Stimulated activated CD4-positive, alpha-beta T cell treated with anti-CD3 and anti-CD28 coated beads, TNF-alpha, amount 100 ng/mL, for 48 hours (primary cell): ENCODE measurements at places on chromosomes 5 and 9.

- DNase-seq, result no peak
Observed at GRCh38 chr5:172624083-172624995, 16.7 kb upstream of the NEURL1B start.

GRCh38 chr5:10489810-10490426 is 48.2 kb downstream of the ROPN1L start:
- no peak for DNase-seq

- DNase-seq, result no peak
Observed at GRCh38 chr5:89213573-89213972, 330.6 kb upstream of the MEF2C start.

DNA sequence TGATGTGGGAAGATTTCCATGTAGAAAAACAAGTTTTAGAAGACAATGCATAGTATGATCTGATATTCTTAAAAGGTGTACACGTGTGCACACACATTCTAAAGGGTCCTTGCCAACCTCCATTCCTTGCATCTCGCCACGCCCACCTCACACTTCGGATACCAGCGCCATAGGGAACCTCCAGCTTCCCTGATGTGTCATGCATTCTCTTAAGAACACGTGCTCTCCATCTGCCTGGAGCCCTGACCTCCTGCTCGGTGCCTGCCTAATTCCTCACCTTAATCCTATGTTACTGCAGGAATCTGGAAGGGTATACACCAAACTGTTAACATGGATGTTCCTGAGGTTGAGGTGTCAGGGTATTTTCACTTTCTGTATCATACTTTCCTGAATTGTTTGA is 63.1 kb downstream of the PTCD2 start:
- DNase-seq, result no peak

- no peak for DNase-seq
Observed at GRCh38 chr5:52690236-52690768, 97.4 kb upstream of the ITGA1 start.

DNA sequence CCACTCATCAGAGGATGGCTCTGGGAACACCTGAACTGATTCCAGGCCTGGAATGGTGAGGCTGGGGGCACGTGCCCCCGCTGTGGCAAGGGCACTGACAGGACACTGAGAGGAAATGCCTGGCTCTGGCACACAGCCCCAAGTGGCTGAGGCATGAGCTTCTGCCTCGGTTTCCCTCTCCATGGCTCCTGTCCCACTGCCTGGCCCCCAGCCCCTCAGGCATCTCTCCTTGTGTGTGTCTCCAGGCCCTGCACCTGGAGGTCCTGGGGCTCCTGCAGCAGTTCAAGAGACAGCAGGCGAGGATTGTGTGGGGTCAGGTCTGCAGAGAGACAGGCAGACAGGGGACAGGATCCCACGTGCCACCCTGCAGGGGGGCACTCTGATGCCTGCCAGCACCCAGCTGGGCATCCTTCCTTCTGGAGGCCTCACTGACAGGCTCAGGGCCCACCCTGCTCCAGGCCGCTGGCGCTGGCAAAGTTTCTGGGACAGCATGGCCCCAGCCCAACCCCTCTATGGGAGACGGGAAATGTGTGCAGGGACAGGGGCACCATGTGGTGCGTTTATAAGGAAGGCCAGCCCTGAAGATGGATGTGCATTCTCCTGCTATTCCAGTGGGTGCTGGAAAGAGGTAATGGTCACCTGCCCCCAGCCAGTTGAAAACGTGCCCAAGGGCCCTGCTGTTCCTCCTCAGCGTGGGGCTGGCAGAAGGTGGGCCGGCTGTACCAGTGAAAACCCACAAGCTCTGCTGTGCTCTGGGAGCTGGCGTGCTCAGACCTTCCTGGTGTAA is 66.0 kb downstream of the RASGEF1C start:
- no peak for DNase-seq

DNA sequence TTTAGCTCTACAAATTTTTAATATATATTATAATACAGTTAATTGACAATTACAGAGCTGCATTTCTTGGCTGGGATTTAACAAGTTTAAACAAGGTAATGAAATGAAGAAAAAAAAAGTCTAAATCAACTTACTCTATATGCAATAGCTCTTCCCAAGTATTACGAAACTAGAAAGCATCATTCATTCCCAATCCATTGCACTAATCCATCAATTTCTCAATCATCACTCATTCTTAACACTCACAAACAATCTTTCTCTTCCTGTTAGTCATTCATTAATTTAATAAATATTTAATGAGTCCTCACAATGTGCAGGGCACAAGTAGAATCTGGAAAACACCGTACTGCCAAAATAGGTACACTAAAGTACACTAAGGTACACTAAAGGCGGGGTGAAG is 42.9 kb upstream of the APBA1 start:
- DNase-seq, result no peak

DNA sequence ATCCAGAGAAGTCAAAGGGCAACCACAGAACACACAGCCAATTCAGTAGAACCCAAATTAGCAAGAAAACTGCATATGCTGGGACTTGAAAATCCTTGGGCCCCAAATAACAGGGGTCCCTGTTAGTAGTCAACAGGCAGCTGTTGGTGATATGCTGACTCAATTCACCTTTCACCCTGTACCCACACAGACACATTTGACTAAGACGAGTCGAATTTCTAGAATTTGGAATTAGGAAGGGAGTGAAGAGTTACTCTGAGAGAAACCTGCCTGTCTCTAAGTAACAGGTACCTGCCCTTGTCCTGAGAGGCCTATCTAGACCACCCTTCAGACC is 821 bp upstream of the VCP start:
- no peak for DNase-seq

- DNase-seq, result no peak
Observed at GRCh38 chr9:69443178-69443577, 118.2 kb downstream of the ENTREP1 start.

GRCh38 chr5:101260857-101261256 is 357.8 kb upstream of the ST8SIA4 start:
- DNase-seq, result no peak

DNA sequence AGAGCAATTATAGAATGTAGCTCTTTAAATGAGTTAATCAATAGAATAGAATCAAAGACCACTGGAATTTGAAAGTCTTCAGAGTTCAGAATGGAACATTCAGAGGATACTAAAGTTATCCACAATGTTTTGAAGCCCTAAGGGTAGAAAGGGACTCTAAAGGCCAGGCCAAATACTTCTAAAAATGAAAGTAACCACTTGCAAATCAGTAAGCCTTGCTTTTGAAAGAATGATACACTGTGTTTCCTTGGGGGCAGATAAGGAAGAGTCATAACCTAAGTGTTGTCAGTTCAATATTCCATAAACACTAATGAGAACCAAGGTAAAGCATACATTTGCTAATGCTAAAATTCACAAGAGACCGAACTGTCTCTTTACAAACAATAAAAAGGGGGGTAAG is 813.5 kb downstream of the PTPRD start:
- no peak for DNase-seq

- DNase-seq, result no peak
Observed at GRCh38 chr5:144276034-144276822, 105.6 kb downstream of the KCTD16 start.

DNA sequence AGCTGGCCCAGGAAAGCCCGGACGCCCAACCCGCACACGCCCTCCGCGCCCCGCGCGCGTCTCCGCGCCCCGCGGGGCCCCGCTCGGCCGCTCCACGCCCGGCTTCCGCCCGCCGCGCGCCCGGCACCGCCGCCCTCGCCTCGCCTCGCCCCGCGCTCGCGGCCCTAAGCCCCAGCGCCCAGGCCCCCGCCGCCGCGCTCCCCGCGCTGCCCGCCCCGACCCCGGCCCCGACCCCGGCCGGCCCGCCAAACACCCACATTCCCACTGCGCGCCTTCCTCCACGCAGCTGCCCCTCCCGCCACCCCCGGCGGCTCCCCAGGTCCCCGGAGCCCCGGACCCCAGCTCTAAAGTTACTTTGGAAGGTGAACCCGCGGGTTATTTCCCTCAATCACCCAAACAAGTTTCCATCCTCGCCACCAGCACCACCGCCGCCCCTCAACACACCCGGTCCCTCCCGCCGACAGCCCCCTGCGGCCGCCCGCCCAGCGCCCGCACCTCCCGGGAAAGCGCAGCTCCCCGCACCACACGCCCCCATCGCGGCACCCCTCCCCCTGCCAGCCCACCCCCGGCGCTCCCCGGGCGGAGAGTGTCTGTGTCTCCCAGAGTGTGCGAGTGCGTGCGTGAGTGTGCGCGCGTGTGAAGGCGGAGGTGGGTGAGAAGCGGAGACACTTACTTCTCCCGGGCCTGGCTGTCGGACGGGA is 439 bp downstream of the SSBP2 start:
- no peak for DNase-seq

GRCh38 chr9:19162026-19162366 is 34.7 kb upstream of the PLIN2 start:
- DNase-seq, result no peak

DNA sequence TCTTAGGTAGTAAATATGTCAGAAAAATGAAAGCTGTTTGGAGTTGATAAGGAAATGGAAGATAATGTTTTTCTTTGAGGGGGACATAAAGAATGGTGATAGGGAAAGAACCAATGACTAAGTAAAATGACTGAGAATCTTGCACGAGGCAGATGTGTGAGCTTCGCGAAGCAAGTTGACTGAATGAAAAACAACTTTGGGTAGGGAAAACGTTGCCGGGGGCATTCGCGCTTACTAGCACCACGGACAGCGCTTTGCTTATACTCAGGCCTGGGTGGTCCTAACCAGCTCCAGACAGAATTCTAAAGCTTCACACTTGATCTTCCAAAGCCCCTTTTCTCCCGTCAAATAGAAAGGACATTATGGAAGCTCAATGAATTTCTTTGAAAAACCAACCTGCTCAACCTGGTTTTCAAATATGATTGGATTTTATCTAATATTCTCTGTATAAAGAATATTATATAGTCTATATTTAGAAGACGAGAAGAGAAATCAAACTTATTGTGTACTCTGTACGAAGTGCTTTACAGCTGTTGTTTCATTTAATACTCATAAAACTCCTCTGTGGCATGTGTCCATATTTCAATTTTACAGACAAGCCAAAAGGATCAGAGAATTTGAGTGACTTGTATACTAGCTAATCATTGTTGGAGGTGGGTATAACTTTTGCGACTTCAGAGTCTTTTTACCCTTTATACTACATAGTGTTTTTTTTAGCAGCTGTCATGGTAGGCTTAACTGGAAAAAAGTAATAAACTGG is 1.9 kb upstream of the CDKN2B start:
- no peak for DNase-seq

GRCh38 chr5:72474046-72474500 is 33.1 kb downstream of the ZNF366 start:
- no peak for DNase-seq

GRCh38 chr9:136312436-136312835 is 8.5 kb upstream of the CCDC187 start:
- no peak for DNase-seq

DNA sequence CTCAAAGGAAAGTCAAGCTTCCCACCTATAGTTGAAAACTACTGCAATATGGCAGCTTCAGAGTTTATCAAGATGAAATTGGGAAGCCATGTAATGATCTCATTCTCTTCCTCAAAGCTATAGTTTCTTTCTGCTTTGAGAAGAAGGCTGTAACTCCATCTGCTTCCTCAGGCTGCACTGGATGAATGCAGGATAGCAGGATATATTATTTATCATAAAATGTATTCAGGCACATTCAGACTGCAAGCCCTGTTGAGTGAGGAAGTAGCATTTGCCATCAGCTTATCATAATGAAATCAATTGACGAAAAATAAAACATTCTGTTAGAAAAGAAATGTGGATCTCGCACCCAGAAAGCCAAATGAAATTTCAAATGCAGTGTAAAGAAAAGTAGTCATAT is 560 bp downstream of the ATP10B start:
- no peak for DNase-seq

DNA sequence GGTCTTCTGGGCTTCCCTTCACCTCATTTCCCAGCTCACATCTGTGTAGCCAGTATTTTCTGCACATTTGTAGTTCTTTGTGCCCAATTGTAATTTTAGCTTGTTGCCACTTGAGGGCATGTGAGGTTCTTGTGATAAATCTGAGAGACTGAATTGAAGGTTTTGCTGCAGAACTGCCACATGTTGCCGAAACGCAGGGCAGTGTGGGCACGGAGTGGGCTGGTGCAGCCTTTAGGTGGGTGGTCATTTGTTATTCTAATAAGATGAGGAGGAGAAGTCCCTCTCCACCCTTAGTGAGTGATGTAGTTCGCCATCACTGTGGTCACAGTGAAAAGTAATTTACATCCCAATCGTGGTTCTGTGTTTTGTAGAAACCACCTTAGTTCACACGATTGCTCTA is 21.2 kb downstream of the OTULIN start:
- DNase-seq, result no peak

DNA sequence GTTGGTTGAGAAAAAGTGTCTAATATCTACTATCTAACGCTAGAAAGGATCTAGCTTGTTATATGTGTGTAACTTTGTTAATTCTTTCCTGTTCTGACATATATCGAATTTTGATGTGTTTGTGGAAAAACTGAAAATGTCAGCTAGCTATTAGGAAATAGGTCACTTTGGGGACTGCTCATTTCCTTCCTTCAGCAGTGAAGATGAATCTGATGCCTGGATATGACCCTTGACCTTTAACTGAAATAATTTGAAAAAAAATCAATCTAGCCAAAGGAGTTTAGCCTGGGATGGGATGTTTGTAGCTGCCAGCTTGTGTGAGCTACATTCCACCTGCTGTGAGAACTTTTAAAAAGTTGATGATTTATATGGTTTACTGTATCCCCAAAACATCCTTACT is 66.8 kb downstream of the CD180 start:
- no peak for DNase-seq

DNA sequence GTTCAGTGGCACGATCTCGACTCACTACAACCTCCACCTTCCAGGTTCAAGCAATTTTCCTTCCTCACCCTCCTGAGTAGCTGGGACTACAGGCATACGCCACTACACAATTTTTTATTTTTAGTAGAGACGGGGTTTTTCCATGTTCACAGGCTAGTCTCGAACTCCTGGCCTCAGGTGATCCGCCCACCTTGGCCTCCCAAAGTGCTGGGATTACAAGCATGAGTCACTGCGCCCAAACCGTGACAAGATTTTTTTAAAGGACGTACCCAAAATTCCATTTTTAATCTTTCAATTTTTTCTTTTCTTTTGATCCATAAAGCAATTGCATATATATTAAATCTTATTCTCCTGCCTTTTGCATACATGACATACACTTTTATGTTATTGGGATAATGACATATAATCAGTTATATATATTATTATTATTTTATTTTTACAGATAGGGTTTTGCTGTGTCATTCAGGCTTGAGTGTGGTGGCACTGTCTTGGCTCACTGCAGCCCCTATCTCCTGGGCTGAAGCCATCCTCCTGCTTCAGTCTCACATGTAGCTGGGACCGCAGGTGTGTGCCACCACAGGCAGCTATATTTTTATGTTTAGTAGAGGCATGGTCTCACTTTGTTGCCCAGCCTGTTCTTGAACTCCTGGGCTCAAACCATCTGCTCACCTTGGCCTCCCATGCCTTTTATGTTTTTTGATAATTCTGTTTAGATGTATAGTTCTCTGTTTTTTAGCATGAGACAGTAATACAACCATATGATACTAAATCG is 71.9 kb downstream of the RAB24 start:
- no peak for DNase-seq

GRCh38 chr5:146717951-146718350 is 160.6 kb downstream of the PPP2R2B start:
- no peak for DNase-seq

GRCh38 chr9:133786371-133786753 is 48.2 kb upstream of the SARDH start:
- DNase-seq, result no peak

GRCh38 chr9:106324591-106325280 is 538.2 kb upstream of the ZNF462 start:
- DNase-seq, result no peak
